Activated CD8-positive, alpha-beta memory T cell treated with anti-CD3 and anti-CD28 coated beads for 4 hours (primary cell): ENCODE measurements at places on chromosomes 6 and 20.

DNA sequence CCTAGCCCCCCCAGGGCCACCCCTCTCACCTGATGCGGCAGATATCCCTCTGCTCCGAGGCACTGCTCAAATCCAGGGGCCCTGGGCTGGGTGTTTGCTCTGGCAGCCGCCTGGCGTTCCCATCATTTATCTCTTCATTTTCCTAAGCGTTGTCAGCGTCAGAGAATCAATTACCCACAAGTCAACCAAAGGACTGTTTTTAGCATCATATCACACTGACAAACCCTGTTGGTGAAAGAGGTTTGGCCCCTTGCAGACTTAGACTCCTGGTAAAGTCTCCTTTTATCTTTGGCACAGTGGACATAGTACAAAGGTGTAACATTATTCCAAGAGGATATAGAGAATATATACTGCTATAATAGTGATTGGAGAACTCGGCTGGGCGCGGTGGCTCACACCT lies at the start of gene GHRH:
Gene GHRH (minus strand): TSS at position 101 of the 400 bp plus-strand sequence. CDS start 4,925 bp downstream, outside the sequence.
- DNase-seq, result no peak

- no peak for DNase-seq
These were observed at the start of gene VNN1 for GRCh38 chr6:132713352-132714134. Gene VNN1, minus strand, starts transcription at chr6:132714055. Its CDS starts 20 bp downstream, at chr6:132714035.

DNA sequence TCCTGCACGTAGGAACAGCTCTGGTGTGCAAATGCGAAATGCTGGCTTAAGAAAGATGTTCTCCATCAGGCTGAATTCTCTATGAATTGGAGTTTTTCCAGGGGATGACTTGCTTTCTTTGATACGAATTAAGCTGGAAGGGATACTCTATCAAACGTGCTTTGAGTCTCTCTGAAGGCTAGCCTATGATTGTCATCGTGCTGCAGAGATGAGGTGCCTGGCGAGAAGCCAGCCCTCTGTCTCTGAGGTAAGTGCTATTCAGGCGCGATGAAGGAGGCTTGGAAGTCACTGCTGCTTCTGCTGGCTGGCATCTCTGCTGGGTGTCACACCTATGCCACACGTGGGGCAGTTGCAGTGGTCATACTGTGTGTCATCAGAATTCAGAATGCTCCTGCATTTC lies 223.7 kb downstream of the TAF4 start:
- no peak for DNase-seq

DNA sequence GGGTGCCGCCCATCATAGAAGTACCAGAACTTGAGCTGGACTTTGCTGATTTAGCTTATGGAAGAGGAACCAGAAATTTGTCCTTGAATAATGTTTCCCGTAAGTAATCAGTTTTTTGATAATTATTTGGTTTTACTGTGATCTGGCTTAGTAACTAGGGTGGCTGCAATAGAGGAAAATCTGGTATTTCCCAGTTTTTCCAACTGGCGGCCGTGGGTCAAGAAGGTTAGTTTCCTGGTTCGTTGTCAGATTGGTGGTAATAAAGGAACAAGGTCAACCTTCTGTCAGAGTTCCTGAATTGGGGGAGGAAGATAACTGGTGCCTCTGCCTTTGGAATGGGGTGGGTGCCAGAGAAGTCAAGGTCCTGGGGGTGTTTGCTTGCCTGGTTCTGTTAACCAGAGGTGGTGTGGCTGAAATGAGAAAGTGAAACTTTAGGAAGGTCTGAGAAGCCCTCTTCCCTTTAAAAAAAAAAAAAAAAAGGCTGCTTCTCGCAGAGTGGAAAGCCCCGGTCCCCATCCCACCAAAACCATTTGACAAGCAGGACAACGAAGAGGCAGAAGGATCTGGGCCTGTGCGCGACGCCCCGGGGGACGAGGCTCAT lies at the start of gene CALHM6:
Gene CALHM6 (plus strand): TSS at position 45 of the 601 bp plus-strand sequence. CDS start 555 bp downstream, at position 600.
- DNase-seq, result no peak

DNA sequence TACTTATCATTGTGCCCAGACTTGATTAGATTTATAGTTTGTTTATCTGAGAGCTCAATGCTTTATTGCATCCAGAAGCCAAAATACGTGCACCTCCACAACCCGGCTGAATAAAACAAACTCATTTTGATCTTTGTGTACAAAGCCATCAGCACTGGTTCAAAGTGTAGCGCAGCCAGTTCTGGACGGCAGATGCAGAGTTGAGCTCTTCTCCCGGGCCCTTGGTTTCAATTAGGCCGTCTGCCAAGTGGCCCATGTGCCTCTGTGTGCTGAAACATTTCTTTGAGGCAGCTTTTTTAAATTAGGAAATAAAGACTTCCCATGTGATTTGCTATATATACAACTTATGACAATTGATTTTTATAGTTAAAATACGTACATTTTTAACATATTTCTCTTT lies 96.2 kb upstream of the RSPO3 start:
- DNase-seq, result no peak

GRCh38 chr6:69286331-69286730 lies 510.5 kb downstream of the LMBRD1 start:
- no peak for DNase-seq

DNA sequence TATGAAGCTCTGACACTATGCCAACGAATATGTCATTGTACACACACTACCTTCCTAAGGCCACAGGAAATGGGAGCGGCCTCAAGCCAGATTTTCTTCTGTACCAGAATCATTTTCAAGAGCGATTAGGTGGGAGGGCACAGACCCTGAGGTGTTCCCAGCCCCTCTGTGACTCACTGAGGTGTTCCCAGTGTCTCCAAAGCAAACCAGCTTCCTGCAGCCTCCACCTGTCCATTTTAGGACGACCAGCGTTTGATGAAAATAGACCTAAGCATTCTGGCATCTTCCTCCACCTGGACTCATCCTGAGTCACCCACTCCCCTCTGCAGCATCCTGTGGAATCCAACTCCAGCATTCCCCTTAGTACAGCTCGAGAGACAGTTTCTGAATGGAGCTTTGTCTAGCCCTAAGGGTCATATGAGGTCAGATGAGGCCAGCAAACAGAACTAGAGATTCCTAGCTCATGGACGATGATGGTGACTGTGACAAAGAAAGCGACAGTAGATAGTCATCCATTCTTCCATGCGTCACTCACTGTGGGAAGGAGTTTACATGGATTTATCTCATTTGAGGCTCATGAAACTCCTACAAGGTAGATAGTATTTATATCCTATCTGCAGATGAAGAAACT lies 203.4 kb downstream of the PTPRT start:
- DNase-seq, result no peak

DNA sequence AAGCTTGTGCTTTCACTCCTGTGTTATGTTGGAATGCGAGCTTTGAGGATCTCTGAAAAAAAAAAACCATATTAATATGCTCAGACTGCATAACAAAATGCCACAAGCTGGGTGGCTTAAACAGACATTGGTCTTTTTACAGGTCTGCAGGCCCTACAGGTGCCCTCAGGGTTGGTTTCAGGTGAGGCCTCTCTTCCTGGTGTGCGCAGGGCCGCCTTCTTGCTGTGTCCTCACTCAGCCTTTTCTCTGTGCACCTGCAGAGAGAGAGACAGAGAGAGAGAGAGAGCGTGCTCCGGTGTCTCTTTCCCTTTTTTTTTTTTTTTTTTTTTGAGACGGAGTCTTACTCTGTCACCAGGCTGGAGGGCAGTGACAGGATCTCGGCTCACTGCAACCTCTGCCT lies 114.1 kb upstream of the SNX9 start:
- no peak for DNase-seq

- DNase-seq, result no peak
These were observed 68.0 kb downstream of the TMEM170B start for GRCh38 chr6:11605507-11605905.

GRCh38 chr20:58109126-58109880 lies 119.2 kb downstream of the ANKRD60 start:
- DNase-seq, result no peak

- DNase-seq, result no peak
These were observed 133.0 kb downstream of the CD83 start for GRCh38 chr6:14250573-14250972.

GRCh38 chr20:63072231-63072791 lies 65.5 kb upstream of the BHLHE23 start:
- no peak for DNase-seq

DNA sequence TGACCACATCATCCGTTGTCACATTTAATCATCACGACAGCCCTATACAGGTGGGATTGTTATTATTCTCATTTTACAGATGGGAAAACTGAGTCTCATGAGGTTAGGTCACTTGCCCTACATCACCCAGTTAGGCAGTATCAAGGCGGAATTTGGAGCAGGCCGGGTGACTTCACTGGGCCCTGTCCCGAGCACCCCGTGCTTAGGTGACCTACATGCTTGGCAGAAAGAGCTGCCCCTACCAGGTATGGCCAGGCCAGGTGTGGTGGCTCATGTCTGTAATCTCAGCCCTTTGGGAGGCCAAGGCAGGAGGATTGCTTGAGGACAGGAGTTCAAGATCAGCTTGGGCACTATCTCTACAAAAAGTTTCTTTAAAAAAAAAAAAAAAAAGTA lies 44.0 kb downstream of the RIN2 start:
- DNase-seq, result no peak

- no peak for DNase-seq
These were observed 141.1 kb downstream of the BMP5 start for GRCh38 chr6:55734256-55734655.

GRCh38 chr6:170378502-170378901 lies 71.9 kb downstream of the FAM120B start:
- no peak for DNase-seq

- no peak for DNase-seq
These were observed 46.2 kb upstream of the SUPT3H start for GRCh38 chr6:45423824-45424450.

GRCh38 chr6:20797597-20797996 lies 263.3 kb downstream of the CDKAL1 start:
- DNase-seq, result no peak

DNA sequence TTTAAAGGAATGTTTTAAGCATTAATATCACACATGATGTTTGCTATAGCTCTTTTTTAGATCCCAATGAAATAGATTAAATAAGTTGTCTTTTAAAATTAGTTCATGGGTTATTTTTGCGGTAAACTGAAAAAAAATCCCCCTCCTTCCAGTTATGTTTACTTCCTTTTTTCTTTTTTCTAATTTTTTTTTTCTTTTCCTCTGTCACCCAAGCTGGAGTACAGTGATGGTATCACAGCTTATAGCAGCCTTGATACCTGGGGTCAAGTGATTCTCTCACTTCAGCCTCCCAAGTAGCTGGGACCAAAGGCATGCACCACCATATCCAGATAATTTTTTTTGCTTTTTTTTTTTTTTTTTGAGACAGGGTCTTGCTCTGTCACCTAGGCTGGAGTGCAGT lies 17.8 kb upstream of the SCAF8 start:
- DNase-seq, result no peak

DNA sequence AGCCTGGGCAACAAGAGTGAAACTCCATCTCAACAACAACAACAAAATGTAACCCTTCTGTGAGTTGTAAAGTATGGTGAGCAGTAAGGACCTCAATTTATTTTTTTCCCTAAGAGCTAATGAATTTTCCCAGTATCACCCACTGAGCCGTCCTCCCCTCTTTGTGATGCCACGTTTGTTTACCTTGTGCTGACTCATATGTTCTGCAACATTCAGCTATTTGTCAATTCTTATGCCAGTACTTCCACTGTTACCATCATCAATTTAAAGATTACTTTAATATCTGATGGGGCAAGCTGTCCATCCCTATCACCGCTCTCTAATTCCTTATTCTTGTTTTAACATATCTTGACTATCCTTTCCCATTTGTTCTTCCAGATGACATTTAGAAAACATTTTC lies 37.5 kb downstream of the MAK start:
- DNase-seq, result no peak

- DNase-seq, result no peak
These were observed 61.5 kb upstream of the HDDC2 start for GRCh38 chr6:125363039-125363823.

GRCh38 chr20:58254890-58255289 lies 26.4 kb upstream of the ANKRD60 start:
- no peak for DNase-seq

- DNase-seq, result no peak
These were observed 3.2 kb downstream of the MARCKS start for GRCh38 chr6:113860181-113860955.

DNA sequence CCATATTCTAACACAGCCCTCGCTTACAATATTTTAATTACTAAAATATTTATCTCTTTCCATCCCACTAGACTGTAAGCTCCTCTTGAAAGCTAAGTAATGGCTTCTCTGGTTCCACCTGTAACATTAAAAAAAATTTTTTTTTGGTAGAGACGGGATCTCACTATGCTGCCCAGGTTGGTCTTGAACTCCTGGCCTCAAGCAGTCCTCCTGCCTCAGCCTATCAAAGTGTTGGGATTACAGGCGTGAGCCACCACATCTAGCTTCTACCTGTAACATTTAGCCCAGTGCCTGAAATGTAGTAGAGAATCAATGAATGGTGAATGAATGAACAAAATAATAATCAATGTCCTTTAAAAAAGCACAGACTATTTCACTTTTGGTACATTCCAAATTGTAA lies 28.8 kb downstream of the DEK start:
- no peak for DNase-seq

DNA sequence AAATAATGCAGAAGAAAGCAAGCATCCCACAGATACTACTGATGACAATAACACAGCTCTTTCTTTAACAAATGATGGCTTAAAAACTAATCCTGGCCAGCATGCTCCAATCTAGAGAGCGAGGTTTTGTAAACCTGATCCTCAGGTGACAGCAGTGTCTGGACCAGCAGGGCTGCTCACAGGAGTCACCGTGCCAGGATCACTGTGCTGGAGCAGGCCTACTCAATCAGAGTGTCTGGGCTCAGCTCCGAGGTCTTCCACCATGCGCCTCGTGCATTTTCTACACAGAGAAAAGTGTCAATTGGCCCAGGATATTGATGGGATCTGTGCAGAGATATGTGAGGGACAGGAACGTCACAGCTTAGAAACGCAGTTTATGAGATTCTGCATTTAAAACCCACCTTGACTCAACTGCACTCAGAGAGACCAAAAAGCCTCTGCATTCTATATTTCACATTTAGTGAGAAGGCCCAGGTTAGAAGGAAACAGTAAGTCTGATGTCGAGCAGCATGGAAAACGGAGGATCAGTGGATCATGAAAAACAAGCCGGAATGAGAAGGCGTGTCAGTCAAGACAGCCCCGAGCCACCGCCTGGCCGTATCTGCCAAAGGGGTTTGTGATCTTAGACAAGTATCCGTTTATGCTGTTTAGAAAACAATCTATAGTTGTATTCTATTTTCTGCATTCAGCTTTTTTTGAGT lies 7.8 kb downstream of the RAMACL start:
- DNase-seq, result no peak

- no peak for DNase-seq
These were observed 9.9 kb downstream of the MOG start for GRCh38 chr6:29666826-29667130.

GRCh38 chr20:31840906-31841816 lies 4.2 kb downstream of the FOXS1 start:
- no peak for DNase-seq

- DNase-seq, result no peak
These were observed 128.7 kb downstream of the LY86 start for GRCh38 chr6:6716998-6717763.

- no peak for DNase-seq
These were observed 18.1 kb downstream of the TOP1 start for GRCh38 chr20:41046716-41047115.

GRCh38 chr6:16559071-16559470 lies 202.2 kb downstream of the ATXN1 start:
- no peak for DNase-seq
